ENCODE measurements at places on chromosomes 1 and 21. TPM values are rescaled to one million over a fixed set of nuclear protein-coding genes. Genes with fewer than 3 reads are reported as not detected.

- peaks cover 31% of the 10 kb centered on the region for H3K4me1 ChIP-seq
- no peaks in the 10 kb centered on the region for H3K27me3 ChIP-seq
- no peak overlapping the region for H3K27ac ChIP-seq
- H3K36me3 ChIP-seq: peaks cover under 1% of the 10 kb centered on the region
- H3K4me3 ChIP-seq: peak overlapping the region; percentile 24
These were observed 1.5 kb downstream of the CASP9 start for GRCh38 chr1:15522551-15522950.

CDK11A gene
- 64.8 TPM for total RNA-seq

DNA sequence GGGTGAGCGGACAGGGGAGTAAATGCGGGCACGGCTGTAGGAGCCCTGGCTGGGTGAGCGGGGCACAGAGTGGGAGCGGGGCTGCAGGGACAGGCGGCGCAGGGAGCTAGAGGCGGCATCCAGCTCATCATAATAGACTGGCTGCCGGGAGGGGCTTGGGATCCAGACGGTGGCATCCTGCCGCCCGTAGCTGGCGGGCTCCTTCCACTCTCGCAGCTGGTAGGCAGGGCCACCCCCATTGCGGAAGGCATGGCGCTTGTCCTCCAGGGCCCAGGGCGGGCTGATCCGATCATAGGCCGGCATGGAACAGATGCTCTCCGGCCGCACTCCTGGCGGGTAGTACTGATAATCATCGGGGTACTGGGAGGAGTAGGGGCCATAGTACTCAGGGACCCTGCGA, 43.7 kb upstream of the GOLT1A start:
- no peaks in the 10 kb centered on the region for H3K36me3 ChIP-seq
- no peak for DNase-seq
- H3K27me3 ChIP-seq: no peaks in the 10 kb centered on the region
- H3K4me3 ChIP-seq: no peak overlapping the region
- H3K4me1 ChIP-seq: no peaks in the 10 kb centered on the region

TNNT2 gene
- total RNA-seq: not detected

RNPC3 gene
- 22.8 TPM for total RNA-seq

DNA sequence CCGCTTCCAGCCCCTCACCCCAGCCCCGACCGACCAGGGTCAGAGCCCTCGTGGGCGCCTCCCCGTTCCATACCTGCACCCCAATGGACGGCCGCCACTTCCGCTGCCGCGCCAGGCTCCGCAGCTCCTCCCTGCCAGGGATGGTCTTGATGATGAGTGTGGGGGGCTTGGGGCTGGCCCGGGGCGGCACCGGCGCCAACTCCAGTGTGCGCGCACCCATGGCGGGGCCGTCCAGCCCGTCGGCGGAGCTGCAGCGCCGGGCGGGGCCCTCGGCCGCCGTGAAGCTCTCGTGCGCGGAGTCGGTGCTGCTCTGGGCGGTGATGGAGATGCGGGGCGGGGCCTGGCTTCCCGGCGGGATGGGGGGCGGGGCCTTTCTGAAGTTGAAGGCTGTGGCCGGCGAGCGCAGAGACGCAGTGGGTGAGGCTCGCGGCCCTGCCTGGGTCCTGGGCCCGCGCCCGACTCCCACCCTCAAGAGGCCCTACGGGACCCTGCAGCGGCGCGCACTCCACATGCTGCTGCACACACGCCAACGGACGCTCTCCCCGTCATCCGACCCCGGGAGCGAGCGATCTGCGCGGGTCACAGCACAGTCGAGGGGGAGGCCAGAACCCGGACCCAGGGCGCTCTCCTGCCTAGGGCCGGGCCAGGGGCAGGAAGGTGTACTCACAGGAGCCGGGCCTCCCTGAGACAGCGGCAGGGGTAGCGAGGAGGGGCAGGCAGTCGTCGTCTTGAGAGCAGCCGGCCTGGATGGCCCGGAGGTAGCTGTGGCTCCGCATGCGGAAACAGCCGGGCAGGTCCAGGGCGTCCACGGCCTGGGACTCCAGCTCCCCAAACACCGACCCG, 26.1 kb upstream of the SMIM12 start:
- no peaks in the 10 kb centered on the region for H3K4me1 ChIP-seq
- peak; percentile 71 for DNase-seq
- no peak overlapping the region for H3K27ac ChIP-seq
- peaks cover 27% of the 10 kb centered on the region for H3K27me3 ChIP-seq
- peak overlapping the region; percentile 63 for H3K4me3 ChIP-seq

GRCh38 chr1:153647346-153647714, 11.2 kb upstream of the SNAPIN start:
- no peak for DNase-seq
- H3K4me1 ChIP-seq: peaks cover 61% of the 10 kb centered on the region
- no peak overlapping the region for H3K4me3 ChIP-seq
- no peaks in the 10 kb centered on the region for H3K27me3 ChIP-seq
- H3K36me3 ChIP-seq: peaks cover 54% of the 10 kb centered on the region

- no peaks in the 10 kb centered on the region for H3K36me3 ChIP-seq
- H3K27ac ChIP-seq: no peak overlapping the region
- H3K27me3 ChIP-seq: peaks cover 21% of the 10 kb centered on the region
- DNase-seq: no peak
- H3K4me1 ChIP-seq: no peaks in the 10 kb centered on the region
These were observed 87.9 kb upstream of the CSF3R start for GRCh38 chr1:36570478-36571060.

KCNK2 gene
- total RNA-seq: not detected

DNA sequence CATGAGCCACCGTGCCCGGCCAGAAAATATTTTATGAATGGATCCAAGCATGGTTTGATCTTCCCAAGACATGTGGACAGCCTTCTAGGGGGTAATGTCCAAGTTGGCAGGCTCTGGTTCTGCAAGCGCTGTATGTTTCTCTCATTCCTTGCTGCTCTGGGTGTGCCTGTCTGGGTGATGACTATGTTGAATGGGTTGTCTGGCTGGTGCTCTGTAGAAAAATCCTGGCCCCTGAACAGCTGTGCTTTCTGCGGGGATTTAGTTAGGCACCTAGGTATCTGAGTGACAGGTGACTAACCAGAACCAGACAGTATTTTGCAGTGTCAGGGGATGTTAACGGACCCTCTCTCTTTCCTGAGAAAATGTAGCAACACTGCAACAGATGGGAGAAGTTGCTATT, 14.1 kb downstream of the HUNK start:
- H3K27me3 ChIP-seq: no peaks in the 10 kb centered on the region
- no peaks in the 10 kb centered on the region for H3K36me3 ChIP-seq
- no peak for DNase-seq
- no peaks in the 10 kb centered on the region for H3K4me1 ChIP-seq
- H3K4me3 ChIP-seq: no peak overlapping the region
- no peak overlapping the region for H3K27ac ChIP-seq

GRCh38 chr21:43764576-43765495, 11.3 kb downstream of the CSTB start:
- H3K36me3 ChIP-seq: peaks cover 10% of the 10 kb centered on the region
- no peak for DNase-seq
- H3K4me3 ChIP-seq: no peak overlapping the region

MSH4 gene
- total RNA-seq: 0.16 TPM

GRCh38 chr1:205791568-205792180, 16.4 kb upstream of the RAB29 start:
- H3K27ac ChIP-seq: no peak overlapping the region
- peak; percentile 77 for DNase-seq
- no peaks in the 10 kb centered on the region for H3K4me1 ChIP-seq
- no peaks in the 10 kb centered on the region for H3K27me3 ChIP-seq

ESPN gene
- 0.83 TPM for total RNA-seq

KCNA2 gene
- 0.02 TPM for total RNA-seq

DNA sequence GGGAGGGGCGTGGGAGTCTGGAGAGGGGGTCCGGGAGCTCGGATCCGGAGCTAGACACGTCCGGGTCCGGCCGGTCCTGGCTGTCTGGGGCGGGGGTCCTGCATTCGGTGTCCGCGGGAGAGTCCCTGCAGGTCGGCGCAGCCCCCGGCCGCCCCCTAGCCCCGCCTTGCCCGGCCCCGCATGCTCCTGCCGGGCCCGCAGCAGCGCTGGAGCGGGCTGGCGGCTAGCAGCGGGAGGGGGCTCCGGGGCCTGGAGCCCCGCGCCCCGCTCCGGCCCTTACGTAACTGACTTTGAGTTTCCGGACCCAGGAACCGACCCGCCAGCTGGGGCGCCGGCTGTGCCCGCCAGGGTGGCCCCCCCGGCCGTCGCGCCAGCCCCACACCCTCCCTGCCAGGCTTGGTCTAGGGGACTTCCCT, 26.9 kb upstream of the EPB41 start:
- peak overlapping the region; percentile 98 for H3K27ac ChIP-seq
- no peaks in the 10 kb centered on the region for H3K27me3 ChIP-seq
- peak; percentile 43 for DNase-seq
- H3K36me3 ChIP-seq: no peaks in the 10 kb centered on the region
- H3K4me1 ChIP-seq: peaks cover 51% of the 10 kb centered on the region

FAM177B gene
- total RNA-seq: not detected

DNA sequence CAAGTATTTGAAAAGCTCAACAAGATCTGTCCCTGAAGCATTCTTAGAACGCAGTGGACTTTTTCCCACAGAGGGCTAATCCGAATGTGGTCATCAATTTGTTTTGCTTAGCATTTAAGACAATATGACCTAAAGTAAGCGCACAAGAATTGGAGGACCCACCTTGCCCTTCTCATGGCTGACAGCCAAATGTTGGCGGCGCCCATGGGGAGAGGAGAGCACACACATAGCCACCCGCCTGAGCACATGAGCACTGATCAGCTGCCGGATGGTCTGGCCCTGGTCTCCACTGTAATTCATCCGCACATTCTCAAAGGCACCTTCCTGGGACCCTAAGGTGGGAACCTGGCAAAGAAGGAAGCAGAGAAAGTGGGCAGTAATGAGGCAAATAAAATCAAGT, 52.4 kb downstream of the UBR4 start:
- no peaks in the 10 kb centered on the region for H3K27me3 ChIP-seq
- H3K4me3 ChIP-seq: no peak overlapping the region

DNA sequence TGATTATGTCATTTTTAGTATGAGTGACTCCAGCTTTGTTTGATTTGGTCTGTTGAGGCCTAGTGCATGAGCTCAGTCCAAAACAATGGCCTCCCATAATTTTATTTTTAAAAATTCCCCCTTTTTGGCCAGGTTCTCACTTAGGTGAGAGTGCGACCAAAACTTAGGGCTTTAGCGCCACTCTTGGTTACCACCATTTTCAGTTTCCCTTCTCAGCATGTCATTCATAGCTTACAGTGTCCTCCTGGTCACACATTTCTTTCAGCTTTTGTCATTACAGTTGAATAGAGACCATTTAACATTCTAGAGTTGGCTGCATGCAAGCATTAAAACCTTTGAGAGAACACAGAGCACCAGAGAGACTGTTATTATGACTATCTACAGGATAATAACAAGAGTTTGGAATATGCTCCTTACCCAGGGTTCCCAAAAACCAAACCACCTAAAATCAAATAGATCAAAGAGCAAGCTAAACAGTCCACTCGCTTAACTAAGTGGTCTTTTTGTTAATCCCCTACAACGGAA, 85.4 kb downstream of the TLR5 start:
- H3K36me3 ChIP-seq: no peaks in the 10 kb centered on the region
- DNase-seq: no peak
- H3K4me3 ChIP-seq: no peak overlapping the region
- peaks cover 2% of the 10 kb centered on the region for H3K27me3 ChIP-seq

DNA sequence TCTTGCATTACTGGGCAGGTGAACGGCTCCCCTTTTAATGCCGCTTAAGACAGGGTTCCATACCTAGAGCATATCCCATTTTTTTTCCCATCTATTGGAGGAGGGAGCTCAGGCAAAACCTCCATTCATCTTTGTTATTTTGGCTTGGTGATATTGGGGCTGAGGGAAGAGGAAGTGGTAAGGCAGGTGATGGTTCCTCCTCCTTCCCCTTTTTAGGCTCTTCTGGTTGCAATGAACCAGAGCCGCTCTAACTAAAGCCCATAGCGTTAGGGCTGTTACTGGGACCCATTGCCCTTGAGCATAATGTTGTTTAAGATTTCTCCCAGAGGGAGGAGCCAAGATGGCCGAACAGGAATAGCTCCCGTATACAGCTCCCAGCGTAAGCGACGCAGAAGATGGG, 21.1 kb downstream of the PYHIN1 start:
- no peaks in the 10 kb centered on the region for H3K27me3 ChIP-seq
- DNase-seq: no peak
- H3K4me1 ChIP-seq: peaks cover 4% of the 10 kb centered on the region
- H3K36me3 ChIP-seq: peaks cover 27% of the 10 kb centered on the region
